Pancreas (tissue), 10 donors: ENCODE measurements at places on chromosomes 5 and 9. TPM values are rescaled to one million over a fixed set of nuclear protein-coding genes. Genes with fewer than 3 reads are reported as not detected.

Gene ORM2
- total RNA-seq = not detected

Gene BTNL3
- not detected for total RNA-seq

DNA sequence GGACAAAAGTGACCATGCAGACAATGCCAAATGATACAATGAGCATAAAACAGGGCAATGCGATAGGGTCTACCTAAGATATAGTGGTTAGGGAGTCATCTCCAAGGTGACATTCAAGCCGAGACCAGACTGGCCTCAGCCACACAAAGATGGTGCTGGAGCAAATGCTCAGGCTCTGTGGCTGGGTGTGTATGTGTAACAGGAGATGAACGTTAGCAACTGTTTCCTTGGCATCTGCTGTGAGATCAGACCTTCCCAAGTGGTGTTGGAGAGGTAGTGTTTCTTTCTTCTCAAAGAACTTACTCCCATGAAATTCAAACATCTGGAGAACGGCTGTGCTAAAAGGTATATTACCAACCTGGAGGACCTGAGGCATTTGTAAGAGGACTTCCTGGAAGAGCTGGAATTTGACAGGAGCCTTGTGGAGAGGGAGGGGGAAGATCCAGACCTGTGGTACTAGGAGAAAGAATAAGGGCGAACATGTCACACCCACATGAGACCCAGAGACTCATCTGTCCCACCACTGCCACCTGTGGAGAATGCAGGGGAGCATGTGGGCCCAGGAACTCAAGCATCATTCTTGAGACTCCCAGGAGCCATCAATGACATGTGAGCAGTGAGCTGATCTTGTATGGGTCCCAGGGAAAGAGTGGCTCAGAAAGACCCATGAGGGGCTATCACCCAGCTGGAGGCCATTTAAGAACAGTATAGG is 21.4 kb upstream of the ANXA6 start:
- no peaks in the 10 kb centered on the region for H3K36me3 ChIP-seq
- DNase-seq = no peak
- H3K27ac ChIP-seq = no peak overlapping the region

DNA sequence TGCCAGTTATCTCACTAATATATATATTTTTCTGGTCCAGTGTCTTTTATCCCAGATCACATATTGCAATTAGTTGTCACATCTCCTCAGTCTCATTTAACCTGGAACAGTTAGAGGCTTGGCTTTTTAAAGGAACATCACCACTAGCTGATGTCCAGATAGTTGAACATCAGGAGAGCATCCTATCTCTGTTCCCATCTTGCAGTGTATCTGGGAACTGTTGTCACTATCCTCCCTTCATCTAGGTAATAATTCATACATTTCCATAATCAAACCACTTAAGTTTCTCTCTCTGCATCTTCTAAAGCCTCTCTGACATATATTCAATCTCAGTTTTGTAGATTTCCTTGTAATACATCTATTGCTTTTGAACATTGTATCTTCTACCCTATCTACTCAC is 175.7 kb downstream of the ARHGAP26 start:
- peaks cover 45% of the 10 kb centered on the region for H3K4me1 ChIP-seq
- DNase-seq = no peak
- no peaks in the 10 kb centered on the region for H3K36me3 ChIP-seq
- H3K27me3 ChIP-seq = no peaks in the 10 kb centered on the region
- H3K4me3 ChIP-seq = no peak overlapping the region

- no peaks in the 10 kb centered on the region for H3K27me3 ChIP-seq
- H3K4me3 ChIP-seq = no peak overlapping the region
- no peaks in the 10 kb centered on the region for H3K4me1 ChIP-seq
- DNase-seq = peak; percentile 23
These were observed 18.4 kb downstream of the CARD19 start for GRCh38 chr9:93114169-93114983.

DNA sequence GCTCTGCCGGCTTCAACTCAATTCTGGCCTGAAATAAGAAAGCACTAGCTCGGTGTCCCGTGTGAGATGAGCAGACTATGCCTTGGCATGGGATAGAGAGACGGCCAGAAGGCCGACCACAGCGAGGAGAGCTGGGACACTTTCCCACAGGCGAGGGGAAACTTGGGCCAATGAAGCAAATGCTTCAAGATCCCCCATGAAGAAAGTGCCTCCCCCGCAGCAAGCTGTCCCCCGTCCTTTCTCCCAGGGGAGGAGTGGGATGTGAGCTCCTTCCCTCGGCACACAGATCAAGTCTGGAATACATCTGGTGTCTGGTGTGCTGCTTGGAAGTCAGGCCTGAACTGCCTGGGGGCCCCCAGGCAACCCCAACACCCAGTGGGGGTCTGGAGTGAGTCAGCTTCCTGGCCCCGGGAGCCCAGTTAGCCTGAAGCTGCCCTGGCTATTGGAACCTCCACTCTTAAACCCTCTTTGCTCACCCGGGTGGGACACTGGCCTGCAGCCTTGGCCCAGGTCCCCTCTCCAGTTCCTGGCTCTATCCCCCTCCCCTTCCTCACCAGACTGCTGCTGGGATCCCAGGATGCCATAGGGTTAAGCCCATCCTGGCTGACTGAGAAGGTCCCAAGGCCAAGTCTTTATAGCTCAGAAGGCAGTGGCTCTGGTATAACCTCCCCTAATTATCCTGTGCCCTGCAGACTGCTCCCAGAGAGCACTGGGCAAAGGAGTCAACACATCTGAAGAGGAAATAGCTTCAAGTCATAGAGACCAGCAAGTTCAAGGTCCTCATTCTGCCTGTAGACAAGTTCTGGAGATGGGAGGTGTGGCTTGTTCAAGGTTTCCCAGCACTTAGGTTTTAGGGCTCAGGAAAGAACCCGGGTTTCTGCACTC is 205.3 kb downstream of the TTLL11 start:
- no peaks in the 10 kb centered on the region for H3K27me3 ChIP-seq
- no peaks in the 10 kb centered on the region for H3K4me1 ChIP-seq
- no peak overlapping the region for H3K27ac ChIP-seq
- H3K36me3 ChIP-seq = no peaks in the 10 kb centered on the region
- no peak overlapping the region for H3K4me3 ChIP-seq

DNA sequence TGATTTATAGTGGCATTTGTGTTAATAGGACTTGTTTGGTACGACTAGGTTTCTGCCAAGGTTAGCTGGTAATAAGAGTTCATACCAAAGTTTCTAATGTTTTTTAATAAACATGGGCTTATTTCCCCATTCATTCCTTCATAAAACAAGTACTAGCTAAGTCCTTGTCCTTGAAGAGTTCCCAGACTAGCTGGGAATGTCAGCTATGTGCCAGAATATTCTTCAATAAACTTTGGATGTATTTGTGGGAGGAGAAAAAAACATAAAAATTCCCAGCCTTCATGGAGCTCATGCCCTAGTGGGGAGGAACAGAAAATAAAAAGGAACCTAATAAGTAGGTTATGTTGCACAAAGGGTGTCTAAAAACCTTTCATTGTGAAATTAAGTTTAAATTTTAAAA is 176.9 kb downstream of the DENND1A start:
- H3K4me1 ChIP-seq = no peaks in the 10 kb centered on the region
- DNase-seq = no peak
- H3K27me3 ChIP-seq = no peaks in the 10 kb centered on the region
- no peak overlapping the region for H3K4me3 ChIP-seq

DNA sequence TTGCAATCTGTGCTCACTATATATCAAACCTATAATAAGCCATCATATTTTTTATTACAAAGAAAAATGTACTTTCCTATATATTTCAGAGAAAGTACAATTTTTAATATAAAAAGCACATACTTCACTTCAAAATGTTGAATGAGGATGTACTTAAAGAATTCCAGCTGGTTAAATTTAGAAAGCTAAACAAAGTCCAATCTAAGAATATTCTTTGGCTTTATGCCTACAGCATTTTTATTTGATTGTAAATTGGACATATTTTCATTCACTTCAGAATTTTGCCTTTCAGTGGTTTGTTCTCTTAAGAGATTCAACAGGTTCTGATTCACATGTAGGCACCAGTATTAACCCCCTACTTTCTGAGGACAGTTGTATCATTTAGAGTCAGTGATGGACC is 533.8 kb downstream of the CAAP1 start:
- H3K4me3 ChIP-seq = no peak overlapping the region
- H3K36me3 ChIP-seq = no peaks in the 10 kb centered on the region
- no peak overlapping the region for H3K27ac ChIP-seq
- no peaks in the 10 kb centered on the region for H3K4me1 ChIP-seq
- no peaks in the 10 kb centered on the region for H3K27me3 ChIP-seq

- H3K36me3 ChIP-seq = no peaks in the 10 kb centered on the region
- H3K4me1 ChIP-seq = no peaks in the 10 kb centered on the region
- H3K27me3 ChIP-seq = no peaks in the 10 kb centered on the region
These were observed 27.1 kb upstream of the LPAR1 start for GRCh38 chr9:111065414-111065813.

- H3K4me1 ChIP-seq = no peaks in the 10 kb centered on the region
- peaks cover 36% of the 10 kb centered on the region for H3K36me3 ChIP-seq
- no peak overlapping the region for H3K27ac ChIP-seq
- no peak overlapping the region for H3K4me3 ChIP-seq
These were observed 27.5 kb downstream of the DYNC2I2 start for GRCh38 chr9:128629136-128629535.

- peaks cover 6% of the 10 kb centered on the region for H3K4me1 ChIP-seq
- H3K27me3 ChIP-seq = peaks cover 41% of the 10 kb centered on the region
- DNase-seq = peak; percentile 63
- no peaks in the 10 kb centered on the region for H3K36me3 ChIP-seq
These were observed 3.5 kb downstream of the BARX1 start for GRCh38 chr9:93951655-93952118.

GRCh38 chr9:93496285-93496684 is 42.9 kb upstream of the FAM120AOS start:
- no peak overlapping the region for H3K27ac ChIP-seq
- no peak for DNase-seq
- peaks cover 4% of the 10 kb centered on the region for H3K4me1 ChIP-seq
- peaks cover 32% of the 10 kb centered on the region for H3K36me3 ChIP-seq

GRCh38 chr9:89701221-89701798 is 96.5 kb downstream of the GADD45G start:
- H3K27me3 ChIP-seq = no peaks in the 10 kb centered on the region
- no peaks in the 10 kb centered on the region for H3K4me1 ChIP-seq
- no peaks in the 10 kb centered on the region for H3K36me3 ChIP-seq

DNA sequence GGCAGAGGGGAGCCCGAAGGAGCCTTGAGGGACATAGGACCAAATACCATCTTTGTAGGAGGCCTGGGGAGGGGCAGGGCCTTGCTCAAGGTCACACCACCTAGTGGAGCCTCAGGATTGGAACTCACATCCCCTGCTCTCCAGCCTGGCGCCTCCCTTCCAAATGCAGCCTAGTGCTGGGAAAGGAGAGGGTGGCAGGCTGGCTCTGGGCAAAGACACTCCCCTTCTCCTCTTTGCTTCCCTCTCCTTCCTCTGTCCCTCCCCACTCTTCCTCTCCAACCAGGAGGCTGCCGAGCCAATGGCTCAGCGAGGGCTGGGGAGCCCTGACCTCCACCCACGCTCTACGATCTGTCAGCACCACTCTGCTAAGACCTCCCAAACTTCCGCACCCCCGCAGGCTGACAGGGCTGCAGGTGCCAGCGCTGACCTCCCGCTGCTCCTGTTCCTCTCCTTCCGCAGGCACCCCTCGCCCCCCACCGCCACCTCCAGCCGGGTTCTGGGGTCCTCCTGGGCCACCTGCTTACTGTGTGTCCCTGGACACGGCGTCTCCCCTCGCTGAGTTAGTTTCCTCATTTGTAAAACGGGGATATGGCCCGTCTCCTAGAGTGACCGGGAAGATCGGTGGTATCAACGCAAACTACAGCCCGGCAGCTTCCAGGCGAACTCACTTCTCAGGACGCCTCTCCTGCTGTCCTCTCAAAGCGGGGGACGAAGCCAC is 52.9 kb downstream of the C9orf50 start:
- no peaks in the 10 kb centered on the region for H3K4me1 ChIP-seq
- peak overlapping the region; percentile 89 for H3K27ac ChIP-seq
- H3K36me3 ChIP-seq = no peaks in the 10 kb centered on the region
- peak; percentile 72 for DNase-seq
- peak overlapping the region; percentile 48 for H3K4me3 ChIP-seq

GRCh38 chr5:158032246-158032645 is 173.3 kb upstream of the CLINT1 start:
- no peaks in the 10 kb centered on the region for H3K4me1 ChIP-seq
- no peak overlapping the region for H3K27ac ChIP-seq
- no peaks in the 10 kb centered on the region for H3K36me3 ChIP-seq
- no peak for DNase-seq
- no peaks in the 10 kb centered on the region for H3K27me3 ChIP-seq
- H3K4me3 ChIP-seq = no peak overlapping the region

DNA sequence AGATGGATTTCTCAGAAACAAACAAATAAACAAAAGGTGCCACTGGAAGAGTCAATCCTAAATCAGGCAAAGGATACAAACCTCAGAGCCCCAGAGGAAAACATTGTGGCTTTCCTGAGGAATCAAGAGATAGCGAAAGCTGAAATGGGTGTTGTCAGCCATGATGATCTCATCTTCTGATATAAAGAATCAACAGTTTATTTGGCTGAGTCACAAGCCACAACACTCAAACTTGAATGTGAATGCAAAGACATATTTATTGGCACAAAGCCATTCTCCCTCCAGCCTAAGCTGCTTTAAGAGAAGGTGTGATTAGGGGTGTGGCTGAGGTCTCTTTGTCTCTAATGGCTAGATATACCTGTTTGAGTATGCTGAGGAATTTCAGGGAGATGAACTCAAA is 73.3 kb upstream of the NREP start:
- H3K4me3 ChIP-seq = no peak overlapping the region
- H3K27ac ChIP-seq = no peak overlapping the region
- H3K4me1 ChIP-seq = no peaks in the 10 kb centered on the region
- H3K36me3 ChIP-seq = no peaks in the 10 kb centered on the region
- DNase-seq = no peak

- no peak for DNase-seq
- H3K4me3 ChIP-seq = no peak overlapping the region
- no peaks in the 10 kb centered on the region for H3K27me3 ChIP-seq
- no peaks in the 10 kb centered on the region for H3K4me1 ChIP-seq
- no peak overlapping the region for H3K27ac ChIP-seq
- no peaks in the 10 kb centered on the region for H3K36me3 ChIP-seq
These were observed 9.0 kb upstream of the NSD1 start for GRCh38 chr5:177124486-177124991.

GRCh38 chr9:130023144-130023787 is 19.7 kb downstream of the FNBP1 start:
- H3K4me3 ChIP-seq = no peak overlapping the region
- DNase-seq = no peak

DNA sequence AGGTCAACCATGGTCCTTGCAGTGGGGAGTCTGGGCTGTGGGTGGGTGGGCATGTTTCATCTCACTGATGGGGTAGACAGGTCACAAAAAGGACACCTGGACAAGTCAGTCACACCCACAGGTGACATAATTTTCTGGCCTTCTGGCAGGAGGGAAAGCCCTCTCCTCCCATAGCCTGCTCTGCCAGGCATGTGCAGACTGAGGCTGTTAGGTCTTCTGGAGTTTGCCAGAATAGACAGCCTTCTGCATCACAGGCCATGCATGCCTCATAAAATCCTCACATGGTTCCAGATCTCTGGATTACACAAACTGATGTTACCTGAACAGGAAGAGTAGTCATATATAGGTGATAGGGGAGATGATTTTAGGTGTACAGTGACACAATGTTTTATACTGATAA is 49.1 kb downstream of the ARHGAP26 start:
- no peak overlapping the region for H3K27ac ChIP-seq
- H3K27me3 ChIP-seq = no peaks in the 10 kb centered on the region
- peaks cover 30% of the 10 kb centered on the region for H3K4me1 ChIP-seq
- no peak overlapping the region for H3K4me3 ChIP-seq
